Activated T-cell treated with anti-CD3 and anti-CD28 coated beads, Interleukin-2, amount 50 U/mL, for 1 hour (primary cell): ENCODE measurements at places on chromosomes 4 and X.

- DNase-seq = no peak
Measured at GRCh38 chrX:154761977-154762536, 607 bp upstream of the DKC1 start.

DNA sequence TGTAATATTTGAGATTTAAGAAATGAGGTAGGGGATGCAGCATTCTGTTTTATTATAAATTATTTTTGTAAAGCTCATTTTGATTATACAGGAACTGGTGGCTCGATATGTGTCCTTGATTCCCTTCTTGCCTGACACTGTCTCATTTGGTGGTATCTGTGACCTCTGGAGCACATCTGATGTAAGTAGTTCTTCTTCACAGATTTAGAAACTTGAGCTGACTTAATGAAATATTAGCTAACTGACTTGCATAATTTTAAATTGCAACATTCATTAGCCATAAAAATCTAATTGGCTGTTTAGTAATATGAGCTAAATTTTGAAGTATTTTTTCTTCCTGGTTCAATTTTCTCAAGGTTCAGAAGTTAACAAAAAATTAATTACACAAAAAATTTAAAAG lies 69.1 kb downstream of the FBXL5 start:
- no peak for DNase-seq

DNA sequence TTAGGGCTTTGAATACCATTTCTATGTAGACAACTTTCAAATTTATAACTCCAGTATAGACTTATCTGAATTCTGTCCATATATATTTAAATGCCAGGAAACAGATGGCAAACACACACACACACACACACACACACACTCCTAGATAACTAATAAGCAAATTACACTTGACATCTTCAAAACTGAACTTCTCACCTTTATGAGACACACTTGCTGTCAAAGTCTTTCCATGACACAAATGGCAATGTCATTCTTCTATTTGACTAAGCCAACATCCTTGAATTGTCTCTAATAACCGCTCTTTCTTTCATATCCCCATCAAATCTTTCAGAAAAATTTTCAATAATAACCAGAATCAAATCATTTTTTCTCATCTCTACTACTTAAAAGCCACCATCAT lies 402.4 kb downstream of the PCDH18 start:
- DNase-seq = no peak

DNA sequence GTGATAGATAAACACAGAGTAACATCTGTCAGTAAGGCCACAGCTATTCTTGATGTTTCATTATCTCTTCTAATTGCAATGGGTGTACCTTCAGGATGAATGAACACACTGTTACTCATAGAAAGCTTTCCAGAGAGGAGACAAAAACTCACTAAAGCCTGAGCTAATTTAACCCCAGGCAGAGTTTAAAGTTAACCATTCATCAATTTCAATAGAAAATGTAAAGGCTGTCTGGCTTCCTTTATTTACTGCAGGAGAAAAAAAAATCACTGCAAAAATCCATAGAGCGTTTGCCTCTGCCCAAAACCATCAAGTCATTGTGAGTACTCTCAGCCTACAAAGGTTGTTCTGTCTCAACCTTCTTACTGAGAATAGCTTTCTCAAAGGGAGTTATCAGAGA lies 376.9 kb downstream of the PPP4R3C start:
- no peak for DNase-seq

DNA sequence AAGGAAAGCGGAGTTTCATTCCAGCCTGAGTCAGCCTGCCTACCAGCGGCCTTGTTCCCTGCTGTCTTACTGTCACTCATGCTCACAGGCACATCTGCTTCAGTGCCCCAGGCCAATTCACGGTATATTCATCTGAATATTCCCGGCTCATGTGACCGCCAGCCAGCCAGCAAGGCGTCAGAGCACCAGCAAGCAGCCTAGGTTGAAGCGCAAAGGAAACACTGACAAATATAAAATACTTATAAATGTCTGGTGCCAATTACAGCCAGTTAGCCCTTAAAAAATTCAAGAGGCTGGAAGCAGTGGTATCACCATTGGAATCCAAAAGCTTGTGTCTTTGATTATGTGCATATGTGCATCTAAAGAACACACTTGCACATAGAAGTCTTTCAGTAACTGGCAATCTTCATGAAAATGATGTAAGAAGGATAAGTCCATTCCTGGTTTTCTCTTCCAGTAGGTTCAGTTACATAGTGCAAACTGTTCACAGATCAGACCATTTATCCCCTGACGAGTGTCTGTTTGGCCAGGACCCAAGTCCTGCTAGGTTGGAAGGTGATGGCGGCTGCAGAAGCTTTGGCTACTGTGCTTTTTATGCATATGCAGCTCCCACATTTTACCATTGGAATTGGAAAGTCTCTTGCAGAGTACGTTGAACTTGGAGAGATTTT lies 61.3 kb downstream of the LUZP4 start:
- DNase-seq = no peak

DNA sequence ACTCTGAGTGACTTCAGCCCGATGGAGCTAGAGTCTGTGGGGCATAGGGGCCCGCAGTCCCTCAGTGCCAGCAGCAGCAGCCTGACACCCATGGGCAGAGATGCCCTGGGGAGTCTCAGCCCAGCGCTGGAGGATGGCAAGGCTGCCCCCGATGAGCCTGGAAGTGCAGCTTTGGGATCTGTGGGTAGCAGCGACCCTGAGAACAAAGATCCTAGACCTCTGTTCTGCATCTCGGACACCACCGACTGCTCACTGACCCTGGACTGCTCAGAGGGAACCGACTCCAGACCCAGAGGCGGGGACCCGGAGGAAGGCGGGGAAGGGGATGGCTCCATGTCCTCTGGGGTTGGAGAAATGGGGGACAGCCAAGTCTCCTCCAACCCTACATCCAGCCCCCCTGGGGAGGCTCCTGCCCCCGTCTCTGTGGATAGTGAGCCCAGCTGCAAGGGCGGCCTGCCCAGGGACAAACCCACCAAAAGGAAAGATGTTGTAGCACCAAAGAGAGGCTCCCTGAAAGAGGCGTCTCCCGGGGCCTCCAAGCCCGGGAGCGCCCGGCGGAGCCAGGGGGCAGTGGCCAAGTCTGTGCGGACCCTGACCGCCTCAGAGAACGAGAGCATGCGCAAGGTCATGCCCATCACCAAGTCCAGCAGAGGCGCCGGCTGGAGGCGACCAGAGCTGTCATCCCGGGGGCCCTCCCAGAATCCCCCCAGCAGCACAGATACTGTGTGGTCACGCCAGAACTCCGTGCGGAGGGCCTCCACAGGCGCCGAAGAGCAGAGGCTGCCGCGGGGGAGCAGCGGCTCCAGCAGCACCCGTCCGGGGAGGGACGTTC lies 39.5 kb downstream of the FHDC1 start:
- DNase-seq = no peak

DNA sequence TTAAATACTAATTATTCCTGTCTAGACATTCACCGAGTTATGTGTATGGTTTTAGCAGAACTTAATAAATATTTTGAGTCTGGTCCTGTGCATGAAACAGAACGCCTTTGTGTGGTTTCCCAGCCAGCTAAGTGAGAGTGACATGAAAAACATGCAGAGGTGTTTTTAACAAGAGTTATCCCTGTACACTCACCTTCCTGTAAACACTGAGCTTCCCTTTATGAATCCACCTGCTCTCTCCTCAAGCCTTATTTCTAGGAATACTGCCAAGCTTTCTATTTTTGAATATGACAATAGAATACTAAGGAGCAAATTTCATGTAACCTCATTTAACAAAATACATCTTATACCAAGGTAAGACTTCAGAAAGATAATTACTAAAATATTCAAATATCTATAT lies 270.3 kb upstream of the CTSO start:
- no peak for DNase-seq

GRCh38 chrX:118337687-118338086 lies 8.2 kb upstream of the WDR44 start:
- no peak for DNase-seq

DNA sequence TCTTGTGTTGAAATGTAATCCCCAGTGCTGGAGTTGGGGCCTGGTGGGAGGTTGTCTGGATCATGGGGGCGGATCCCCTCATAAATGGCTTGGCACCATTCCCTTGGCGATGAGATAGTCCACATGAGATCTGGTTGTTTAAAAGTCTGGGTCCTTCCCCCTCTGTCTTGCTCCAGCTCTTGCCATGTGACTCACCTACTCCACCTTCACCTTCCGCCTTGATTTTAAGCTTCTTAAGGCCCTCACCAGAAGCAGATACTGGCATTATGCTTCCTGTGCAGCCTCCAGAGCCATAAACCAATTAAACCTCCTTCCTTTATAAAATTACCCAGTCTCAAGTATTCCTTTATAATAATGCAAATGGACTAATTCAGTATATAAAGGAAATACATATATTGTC lies 111.5 kb downstream of the NR3C2 start:
- DNase-seq = no peak

- DNase-seq = no peak
Measured at GRCh38 chr4:1090036-1090435, 23.3 kb downstream of the RNF212 start.

- no peak for DNase-seq
Measured at GRCh38 chr4:22703912-22704311, 11.2 kb downstream of the GBA3 start.

DNA sequence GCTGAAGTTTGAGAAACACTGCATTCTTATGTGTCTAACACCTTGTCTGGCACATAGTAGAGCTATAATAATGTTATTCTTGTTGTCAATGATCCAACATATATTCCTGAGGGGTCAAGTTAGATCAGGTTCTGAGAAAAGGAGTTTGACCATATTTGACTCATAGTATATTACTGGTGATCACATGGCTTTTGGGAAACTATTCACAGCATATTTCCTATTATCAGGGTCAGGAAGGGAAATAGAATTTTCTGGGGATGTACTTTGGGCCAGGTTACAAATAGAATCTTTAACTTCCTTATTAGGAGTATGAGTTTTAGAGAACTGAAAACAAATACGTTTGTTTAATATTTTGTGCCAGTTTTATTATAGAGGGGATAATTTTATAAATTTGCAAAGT lies 11.6 kb downstream of the IL15 start:
- DNase-seq = no peak

DNA sequence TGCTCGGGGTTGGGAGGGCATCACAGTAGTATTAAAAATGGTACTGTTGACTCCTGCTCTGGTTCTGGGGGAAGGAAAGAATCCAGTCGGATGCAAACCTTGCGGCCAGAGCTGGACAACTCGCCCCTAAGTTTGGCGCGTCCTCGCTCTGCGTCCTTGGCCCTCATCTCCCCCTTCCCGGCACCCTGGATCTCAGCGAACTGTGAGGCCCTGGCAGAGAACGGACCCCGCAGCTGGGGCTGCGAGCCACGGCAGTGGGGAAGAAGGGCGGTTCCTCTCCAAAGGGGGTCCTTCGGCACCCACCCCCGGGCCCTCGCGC lies 14.0 kb downstream of the ARHGEF6 start:
- DNase-seq = no peak

DNA sequence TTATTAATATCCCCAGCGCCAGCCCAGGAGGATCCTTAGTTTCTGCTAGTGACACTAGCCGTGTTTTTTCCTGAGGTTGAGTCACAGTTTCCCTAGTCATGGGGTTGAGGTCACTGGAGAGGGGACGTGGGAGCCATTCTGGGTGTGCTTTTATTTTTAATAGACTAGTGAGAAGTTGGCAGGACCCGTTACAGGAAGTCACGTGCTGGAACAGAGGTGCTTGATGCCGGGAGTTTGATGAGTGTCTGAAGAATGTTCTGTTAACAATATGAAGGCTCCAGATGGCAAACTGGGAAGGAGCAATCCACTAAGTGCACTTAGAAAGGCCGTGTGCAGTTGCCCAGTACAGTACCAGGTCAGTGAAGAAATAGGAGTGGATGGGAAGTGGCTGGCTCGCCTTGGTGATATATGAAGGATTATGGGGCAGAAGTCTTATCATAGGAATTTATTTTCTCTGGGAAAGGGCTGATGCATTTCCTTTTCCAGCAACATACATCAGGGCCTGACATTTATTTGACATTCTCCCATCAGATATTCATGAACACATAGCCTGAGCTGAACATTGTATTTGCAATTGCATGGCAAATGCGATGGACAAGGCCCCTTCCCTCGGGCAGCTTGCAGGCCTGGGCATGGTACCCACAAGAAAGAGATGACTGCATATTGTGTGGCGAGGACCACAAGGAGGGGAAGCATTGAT lies 291.8 kb downstream of the FBXW7 start:
- no peak for DNase-seq

DNA sequence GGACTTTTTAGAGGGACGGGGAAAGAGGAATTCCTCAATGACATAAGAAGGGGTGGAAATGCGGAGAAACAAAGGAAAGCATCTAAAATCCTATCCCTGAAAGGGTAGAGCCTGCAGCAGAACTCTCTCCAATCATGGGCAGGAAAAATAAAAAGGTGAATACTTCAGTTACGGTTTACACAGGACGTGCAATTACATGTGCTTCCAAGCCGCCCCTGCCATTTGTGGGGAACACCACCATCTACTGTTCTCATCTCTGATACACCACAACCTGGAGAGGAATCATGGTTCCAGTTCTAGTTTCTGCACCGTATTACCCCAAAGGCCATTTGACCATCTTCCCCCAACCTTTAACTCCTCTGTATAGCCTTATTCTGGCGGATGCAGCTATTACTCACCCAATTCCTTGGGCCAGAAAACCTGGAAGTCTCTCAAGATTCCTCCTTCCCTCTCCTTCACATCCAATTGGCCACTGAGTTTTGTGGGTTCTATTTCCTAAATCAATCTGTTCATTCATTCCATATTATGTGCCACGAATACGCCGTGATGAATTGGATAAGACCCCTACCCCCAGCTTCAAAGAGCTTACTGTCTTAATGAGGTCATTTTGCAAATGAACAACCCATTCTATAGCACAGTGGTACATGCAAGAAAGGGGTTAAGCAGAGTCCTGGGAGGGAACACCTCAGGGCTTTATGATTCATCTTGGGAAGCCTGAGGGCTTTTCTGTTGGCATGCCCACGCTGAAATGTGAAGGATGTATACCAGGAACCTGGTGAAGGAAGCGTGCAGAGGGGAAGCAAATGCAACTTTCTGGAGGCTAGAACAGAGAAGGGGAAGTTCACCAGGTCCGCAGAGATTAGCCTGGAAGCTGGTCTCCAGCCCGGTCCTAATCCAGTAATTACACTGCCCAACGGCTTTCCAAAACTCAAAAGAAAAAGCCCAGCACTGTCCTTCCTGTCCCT lies 1.4 kb upstream of the MSL3 start:
- DNase-seq = no peak

DNA sequence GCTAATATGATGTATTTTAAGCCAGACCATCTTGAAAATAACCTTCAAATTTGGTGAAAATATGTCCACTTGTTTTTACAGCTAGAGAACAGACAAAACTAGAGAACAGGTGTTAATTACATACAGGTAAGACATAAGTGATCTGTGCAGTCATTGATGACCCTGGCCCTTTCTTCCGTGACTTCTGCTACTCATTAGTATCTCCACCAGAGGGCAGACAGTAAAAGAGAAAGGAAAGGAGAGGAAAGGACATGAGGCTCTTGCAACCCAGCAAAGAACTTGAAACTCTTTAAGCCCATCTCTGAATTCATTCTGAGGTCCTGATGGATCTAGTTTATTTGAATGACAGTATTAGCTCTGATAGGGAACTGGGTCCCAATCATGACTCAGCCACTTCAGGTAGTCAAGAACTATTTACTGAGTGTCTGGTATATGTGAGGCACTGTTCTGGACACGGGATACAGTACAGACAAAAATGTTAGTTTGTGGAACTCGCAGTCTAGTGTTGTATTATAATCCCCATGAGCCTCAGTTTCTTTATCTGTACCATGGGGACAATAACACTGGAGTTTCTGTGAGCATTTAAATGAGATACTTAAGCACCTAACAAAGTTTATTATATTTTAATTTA lies 121.0 kb upstream of the TEX13D start:
- DNase-seq = no peak
